ENCODE measurements at places on chromosomes 4 and X.

DNA sequence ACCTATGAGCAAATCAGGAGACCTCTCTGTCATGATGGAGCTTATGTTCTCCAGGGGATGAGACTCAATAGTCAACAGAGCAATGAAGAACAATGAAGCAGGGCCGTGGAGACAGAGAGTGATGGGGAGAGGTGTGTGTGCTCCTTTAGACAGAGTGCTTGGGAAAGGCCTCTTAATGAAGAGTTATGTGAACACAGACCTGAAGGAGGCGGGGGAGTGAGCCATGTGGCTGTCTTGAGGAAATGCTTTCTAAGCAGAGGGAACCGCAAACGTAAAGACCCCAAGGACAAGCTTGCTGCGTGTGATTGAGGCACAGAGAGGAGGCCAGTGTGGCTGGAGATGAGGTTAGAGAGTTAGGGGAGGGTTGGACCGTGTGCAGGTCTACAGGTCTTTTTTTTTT is 53.1 kb downstream of the CHRNA9 start:
- DNase-seq = no peak

DNA sequence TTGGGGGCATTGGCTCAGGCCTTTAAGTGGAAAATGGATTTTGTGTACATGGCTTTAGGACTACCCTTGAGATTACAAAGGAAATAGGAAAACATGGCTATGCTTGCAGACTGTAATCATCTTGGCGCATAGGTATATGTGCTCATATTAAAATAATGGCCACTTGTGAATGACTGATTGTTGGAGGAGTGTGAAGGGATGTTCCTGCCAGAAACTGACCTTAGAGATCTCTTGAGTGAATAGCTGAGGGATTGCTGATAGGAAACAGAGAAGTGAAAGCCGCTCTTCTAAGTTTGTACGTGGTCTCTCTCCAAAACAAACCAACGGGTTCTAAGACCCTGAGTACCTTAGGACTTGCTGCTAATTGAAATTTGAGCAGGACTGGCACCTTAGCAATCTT is 186.0 kb downstream of the MGST2 start:
- no peak for DNase-seq

GRCh38 chr4:7752649-7753048 is 187.0 kb downstream of the AFAP1 start:
- DNase-seq = no peak

DNA sequence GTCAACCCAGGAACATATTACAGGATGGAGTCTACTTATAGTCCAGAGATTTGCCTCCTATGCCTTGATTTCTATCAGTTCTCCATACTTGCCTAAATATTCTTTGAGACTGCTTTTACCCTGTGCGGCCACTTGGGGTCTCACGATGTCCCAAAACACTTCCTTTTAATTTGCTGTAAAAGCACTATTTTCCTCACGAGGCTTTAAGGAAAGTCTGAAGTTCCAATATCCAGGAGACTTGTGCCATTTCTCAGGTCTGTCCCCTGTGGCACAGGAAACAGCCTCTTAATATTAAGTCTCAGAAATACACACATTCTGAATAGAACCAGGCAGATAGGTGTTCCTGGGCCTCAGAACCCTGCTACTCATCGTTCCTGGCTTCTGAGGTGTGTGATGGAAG is 142.9 kb downstream of the TMEM164 start:
- DNase-seq = no peak

DNA sequence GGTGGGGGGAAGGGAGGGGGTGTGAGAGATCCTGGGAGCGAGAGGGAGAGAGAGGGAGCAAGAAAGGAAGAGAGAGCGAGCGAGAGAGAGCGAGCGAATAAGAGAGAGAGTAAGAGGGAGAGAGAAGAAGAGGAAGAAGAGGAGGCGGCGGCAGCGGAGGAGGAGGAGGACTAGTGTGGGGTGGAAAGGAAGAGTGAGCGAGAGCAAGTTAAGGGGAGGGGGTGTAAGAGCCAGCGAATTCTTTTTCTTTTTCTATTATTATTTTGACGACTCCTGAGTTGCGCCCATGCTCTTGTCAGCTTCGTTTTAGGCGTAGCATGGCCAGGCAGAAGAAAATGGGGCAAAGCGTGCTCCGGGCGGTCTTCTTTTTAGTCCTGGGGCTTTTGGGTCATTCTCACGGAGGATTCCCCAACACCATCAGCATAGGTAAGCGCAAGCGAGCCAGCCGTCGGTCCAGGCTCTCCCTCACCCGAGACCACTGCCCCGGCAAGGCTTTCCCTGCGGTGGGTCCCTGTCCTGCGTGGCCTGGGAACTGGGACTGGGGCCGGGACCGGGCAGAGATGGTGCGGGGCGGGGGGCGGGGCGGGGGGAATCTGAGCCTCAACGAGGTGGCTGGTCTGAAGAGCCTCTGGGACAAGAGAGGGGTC is at the start of gene GRIA3:
Gene GRIA3, plus strand, starts transcription at position 60 of the 647 bp plus-strand sequence. Its CDS starts 258 bp downstream, at position 318.
- DNase-seq = no peak

Measured in GM12878 (cell line).